ENCODE measurements at places on chromosomes 11 and 22.
A peak's percentile ranks its signal among the peaks of the same experiment; 100 is the strongest.

- no peak for DNase-seq
These were observed 334.8 kb downstream of the GUCY1A2 start for GRCh38 chr11:106683435-106683834.

DNA sequence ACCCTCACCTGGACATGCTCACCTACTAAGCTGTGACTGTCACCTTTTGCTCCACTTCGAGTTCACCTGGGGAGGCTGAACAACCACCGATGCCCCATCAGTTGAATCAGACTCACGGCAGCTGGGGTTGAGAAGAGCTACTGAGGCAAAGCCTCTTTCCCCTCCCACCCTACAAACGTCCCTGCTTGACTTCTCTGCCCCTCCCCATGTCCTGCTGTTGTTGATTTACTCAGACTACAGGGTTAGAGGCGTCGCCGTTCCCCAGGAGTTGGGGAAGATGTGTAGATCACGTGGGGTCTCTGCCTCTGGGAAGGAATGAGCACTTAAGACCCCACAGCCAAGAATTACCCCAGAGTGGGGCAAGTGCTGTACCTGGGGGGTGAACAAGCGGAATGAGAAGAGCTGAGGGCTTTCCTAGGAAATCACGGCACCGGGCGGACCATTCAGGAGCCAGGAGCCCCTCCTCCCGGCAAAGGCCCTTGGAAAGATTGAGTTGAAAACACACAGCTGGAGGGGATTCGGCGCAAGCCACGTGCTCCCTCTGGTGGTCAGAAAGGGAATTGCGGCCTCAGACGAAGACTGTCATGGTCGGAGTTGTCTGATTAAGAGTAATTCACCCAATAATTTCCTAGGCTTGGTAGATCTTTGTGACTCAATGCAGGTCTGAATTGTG, 7.0 kb downstream of the FXYD2 start:
- DNase-seq = peak; percentile 94

- DNase-seq = peak; percentile 69
These were observed 66.3 kb downstream of the C11orf91 start for GRCh38 chr11:33634291-33634834.

DNA sequence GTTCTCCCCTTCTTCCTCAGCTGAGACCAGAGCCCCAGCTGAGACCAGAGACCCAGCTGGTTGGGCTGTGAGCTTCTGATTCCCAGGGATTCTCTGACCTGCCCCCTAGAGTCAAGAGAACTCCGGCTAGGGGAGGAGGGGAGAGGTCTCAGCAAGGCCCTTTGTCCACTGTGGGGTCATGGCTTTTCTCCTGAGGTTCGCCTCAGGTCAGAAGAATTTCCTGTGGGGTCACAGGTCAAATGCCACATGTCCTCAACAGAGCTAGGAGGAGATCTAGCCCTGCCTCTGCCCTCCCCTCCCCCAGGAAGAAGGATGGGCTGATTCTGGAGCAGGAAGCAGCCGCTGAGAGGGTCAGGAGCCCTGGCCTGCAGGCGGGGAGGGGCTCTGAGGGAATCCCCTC, 23.7 kb downstream of the HTR3A start:
- DNase-seq = no peak

GRCh38 chr11:89477175-89477574, 14.0 kb downstream of the NOX4 start:
- no peak for DNase-seq

GRCh38 chr11:68010090-68011041, at the start of gene ALDH3B1:
TSS of gene ALDH3B1 (plus strand) at chr11:68010327. CDS start at chr11:68015298, 4,971 bp downstream.
- peak; percentile 95 for DNase-seq

DNA sequence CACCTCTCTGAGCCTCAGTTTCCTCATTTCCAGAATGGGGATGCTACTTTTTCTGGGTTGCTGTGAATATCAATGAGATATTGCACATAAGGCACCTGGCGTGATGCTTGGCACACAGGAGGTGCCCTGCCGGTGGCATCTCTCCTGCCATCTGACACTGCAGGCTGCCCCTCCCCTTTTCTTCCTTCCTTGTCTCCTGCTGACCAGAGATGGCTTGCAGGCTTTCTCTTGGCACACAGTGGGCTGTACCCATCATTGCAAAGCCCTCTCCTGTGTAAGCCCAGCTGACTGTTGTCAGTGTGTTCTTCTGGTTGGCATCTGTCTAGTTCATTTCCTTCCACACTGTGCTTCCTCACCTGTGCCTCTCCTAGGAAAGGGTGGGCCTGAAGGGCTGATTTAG, 91.7 kb downstream of the MYO18B start:
- no peak for DNase-seq

GRCh38 chr11:78606667-78607066, 32.0 kb upstream of the NARS2 start:
- no peak for DNase-seq

DNA sequence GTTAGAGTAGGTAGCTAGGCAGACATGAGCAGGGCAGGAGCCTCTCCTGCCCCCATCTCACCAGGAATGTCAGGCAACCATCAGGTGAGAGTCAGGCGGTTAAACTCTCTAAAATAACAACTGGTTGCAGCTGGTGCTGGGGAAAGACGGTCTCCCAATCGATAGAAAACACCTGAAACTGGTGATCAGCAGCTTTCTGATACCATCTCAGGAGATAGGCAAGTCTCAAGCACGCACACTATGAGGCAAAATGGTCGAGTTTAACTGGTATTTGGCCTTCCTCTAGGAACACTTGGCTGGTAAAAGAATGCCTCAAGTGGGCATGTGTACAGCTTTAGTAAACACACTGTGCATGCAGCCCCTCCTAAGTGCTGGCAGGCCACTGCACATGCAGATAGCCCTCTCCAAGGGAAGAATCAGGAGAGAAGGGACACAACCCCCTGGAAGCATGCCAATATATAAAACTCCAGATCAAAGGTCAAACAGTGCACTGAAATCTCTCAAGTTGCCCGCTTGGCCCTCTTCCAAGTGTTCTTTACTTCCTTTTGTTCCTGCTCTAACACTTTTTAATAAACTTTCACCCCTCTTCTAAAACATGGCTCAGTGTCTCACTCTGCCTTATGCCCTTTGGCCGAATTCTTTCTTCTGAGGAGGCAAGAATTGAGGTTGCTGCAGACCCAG, 88.7 kb downstream of the USP35 start:
- DNase-seq = peak; percentile 5

DNA sequence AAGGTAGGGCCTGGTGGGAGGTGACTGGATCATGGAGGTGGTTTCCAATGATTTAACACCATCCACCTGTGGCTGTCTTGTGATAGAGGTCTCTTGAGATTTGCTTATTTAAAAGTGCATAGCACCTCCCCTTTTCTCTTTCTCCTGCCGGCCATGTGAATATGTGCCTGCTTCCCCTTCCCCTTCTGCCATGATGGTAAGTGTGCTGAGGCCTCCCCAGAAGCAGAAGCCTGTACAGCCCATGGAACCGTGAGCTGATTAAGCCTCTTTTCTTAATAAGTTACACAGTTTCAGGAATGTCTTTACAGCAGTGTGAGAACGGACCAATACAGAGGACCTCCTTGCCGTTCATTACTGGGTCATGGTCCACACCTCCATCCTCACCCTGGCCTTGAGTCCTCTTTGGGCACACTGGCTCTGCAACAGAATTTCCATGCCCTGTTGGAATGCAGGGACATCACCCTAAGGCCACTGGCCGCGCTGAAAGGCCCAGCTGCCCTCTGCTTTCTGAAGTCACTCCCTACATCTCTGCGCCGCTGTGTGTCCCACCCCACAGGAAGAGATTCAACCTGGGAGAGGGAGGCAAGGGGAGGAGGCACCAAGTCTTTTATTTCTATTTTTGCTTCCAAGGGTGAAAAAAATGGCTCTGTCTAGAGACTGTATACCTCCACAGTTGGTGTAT, 49.0 kb upstream of the DKK3 start:
- no peak for DNase-seq

GRCh38 chr11:123308077-123308476, 113.0 kb upstream of the CLMP start:
- DNase-seq = no peak
